ENCODE measurements at places on chromosomes 1 and 21. TPM values are rescaled to one million over a fixed set of nuclear protein-coding genes. Genes with fewer than 3 reads are reported as not detected.

Gene CCDC185
- not detected for total RNA-seq

Gene ITLN2
- not detected for total RNA-seq

Gene PRXL2B
- total RNA-seq: 12.8 TPM

GRCh38 chr1:13505020-13505419 is 8.8 kb downstream of the LRRC38 start:
- DNase-seq: no peak
- H3K4me1 ChIP-seq: no peaks in the 10 kb centered on the region
- no peak overlapping the region for H3K4me3 ChIP-seq
- no peak overlapping the region for H3K27ac ChIP-seq

GRCh38 chr1:100775483-100775882 is 55.9 kb downstream of the VCAM1 start:
- no peak overlapping the region for H3K27ac ChIP-seq
- no peaks in the 10 kb centered on the region for H3K36me3 ChIP-seq
- no peak for DNase-seq
- no peaks in the 10 kb centered on the region for H3K27me3 ChIP-seq

DNA sequence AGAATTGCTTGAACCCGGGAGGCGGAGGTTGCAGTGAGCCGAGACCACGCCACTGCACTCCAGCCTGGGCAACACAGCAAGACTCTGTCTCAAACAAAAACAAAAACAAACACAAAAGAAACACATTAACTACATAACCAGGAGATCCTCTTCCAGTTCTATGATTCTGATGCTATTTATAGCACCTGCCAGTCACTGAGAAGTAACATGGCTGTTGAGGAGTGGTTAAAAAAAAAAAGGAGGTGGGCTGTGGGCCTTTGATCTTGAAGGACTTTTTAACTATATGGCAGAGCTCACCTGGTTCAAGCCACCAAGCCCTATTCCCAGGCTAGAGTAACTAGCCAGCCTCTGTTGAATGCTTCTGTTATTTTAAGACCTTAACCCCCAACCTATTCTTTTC is 148.8 kb downstream of the ZBTB18 start:
- no peaks in the 10 kb centered on the region for H3K4me1 ChIP-seq
- no peak overlapping the region for H3K4me3 ChIP-seq
- no peak for DNase-seq

- no peak overlapping the region for H3K27ac ChIP-seq
- peaks cover 8% of the 10 kb centered on the region for H3K36me3 ChIP-seq
- no peak overlapping the region for H3K4me3 ChIP-seq
Observed at GRCh38 chr1:41539418-41539805, 54.9 kb upstream of the EDN2 start.
